Mesendoderm (in vitro differentiated cells): ENCODE measurements at places on chromosomes 3 and 15.

DNA sequence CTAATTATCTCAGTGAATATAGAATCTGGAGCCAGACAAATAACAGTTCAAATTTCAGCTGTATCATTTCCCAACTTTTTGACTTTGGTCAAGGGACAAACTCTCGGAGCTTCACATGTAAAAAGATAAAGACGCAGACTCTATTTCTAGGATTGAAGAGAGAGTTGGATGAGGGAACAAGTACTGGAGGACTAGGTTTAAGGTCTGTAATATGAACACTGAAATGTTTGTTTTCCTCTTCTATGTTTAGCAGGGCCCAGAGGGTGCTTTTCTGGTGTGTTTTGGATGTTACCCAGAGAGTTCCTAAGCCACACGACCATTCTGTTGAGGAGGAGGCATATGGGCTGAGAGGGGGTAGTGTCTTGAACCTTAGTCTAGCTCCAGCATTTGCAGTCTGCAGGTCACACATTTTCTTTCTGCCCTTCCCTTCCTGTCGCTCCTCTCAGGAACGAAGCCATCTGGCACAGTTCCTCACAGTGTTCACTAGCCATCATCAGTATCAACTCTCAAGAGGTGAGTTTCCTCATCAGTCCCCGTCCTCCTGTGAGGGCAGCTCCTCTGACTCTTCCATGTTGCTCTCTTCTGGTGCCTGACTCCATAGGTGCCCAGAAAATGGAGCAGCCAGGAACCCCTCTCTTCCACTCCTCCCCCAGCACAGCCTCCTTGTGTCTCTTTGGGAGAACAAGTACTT lies 250.1 kb downstream of the SQOR start:
- no peak for DNase-seq

GRCh38 chr3:72152551-72153476 lies 367.9 kb upstream of the PROK2 start:
- no peak for DNase-seq

- DNase-seq, result no peak
Observed at GRCh38 chr3:197062446-197062845, 32.8 kb upstream of the MELTF start.

DNA sequence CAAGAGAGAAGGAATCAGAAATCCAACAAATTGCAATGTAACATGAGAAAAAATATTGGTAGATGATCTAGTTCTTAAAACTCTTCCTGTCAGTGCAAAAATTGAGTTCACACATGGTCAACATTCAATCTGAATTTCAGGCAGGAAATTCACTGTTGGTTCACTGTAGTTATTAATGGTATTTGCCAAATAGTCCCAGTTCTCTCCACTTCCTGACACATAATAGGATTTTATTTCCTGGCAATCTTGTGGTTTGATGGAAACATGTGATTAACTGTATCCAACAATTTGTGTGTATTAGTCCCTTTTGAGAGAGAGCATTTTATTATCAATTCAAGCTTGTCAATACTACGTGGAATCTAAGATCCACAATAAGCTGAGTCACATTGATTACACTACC lies 1103.1 kb downstream of the ROBO2 start:
- no peak for DNase-seq

GRCh38 chr3:172129850-172130716 lies 90.7 kb downstream of the FNDC3B start:
- peak; percentile 94 for DNase-seq

- DNase-seq, result no peak
Observed at GRCh38 chr3:90007778-90008499, 900.5 kb downstream of the EPHA3 start.

GRCh38 chr3:190847436-190847835 lies 15.1 kb downstream of the GMNC start:
- DNase-seq, result peak; percentile 39

DNA sequence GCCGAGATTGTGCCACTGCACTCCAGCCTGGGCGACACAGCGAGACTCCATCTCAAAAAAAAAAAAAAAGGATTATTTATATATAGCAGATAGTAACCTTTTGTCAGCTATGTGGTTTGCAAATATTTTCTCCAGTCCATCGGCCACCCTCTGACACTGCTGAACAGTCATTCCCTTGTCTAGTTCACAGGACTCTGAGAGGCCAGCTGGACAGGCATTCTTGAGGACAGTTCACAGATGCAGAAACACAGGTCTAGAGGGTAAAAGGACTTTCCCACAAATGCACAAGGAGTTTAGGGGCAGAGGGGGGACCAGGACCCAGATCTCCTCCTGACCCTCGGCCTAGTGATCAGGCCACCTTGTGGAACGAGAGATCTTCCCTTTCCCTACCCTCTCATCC lies 7.5 kb upstream of the TMEM40 start:
- DNase-seq, result no peak

DNA sequence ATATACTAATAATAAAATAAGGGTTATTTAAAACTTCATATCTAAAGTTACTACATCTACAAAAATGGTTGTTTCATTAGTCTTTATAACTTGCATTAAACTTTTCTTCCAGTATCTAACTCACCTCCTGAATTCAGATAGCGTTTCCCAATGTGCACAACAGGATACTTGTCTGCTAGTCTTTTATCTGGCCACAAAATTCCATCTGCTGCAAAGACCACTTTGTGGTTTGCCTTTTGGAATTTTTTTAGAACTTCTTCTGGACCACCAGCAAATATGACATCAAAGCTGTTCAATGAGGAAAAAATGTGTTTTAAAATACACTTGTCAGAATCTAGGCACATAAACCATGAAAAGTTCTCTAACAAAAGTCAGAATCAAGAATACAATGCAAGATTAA lies 50.8 kb downstream of the PLOD2 start:
- no peak for DNase-seq

- no peak for DNase-seq
Observed at GRCh38 chr3:197026481-197026866, 3.1 kb downstream of the MELTF start.

- DNase-seq, result no peak
Observed at GRCh38 chr15:73403171-73403570, 34.4 kb upstream of the HCN4 start.
